ENCODE measurements at places on chromosomes 2 and 18.

- DNase-seq, result no peak
Observed at GRCh38 chr18:62140259-62140658, 46.6 kb downstream of the PIGN start.

DNA sequence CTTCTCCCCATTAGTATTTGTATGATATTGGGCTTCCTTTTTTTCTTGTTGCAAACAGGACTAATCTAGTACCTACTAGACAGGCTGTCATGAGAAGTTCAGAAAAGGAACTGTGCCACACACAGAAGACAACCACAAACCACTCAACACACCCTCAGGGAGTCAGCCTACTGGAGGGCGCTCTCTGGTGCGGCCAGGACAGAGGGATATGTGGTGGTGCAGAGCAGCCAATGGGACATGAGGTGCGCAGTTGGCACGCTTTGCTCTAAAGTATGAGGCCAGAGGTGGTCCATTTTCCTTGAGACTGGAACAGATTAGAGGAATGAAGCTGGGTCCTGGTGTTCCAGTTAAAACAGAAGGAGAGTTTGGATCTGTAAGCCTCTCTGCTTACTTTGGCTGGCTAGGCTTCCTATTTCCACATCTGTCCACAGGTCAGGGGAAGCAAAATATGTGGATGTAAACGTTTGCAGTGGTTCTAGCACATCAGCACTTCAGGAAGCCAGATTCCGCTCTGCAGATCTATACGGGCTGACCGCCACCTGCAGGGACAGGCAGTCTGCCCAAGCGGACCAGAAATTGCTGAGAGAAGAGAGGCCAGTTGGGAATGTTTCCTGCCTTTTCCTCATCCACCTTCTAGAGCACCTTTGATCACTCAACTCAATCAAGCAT lies 114.1 kb downstream of the GFPT1 start:
- DNase-seq, result no peak

GRCh38 chr18:14781671-14782070 lies 33.7 kb downstream of the ANKRD30B start:
- no peak for DNase-seq

DNA sequence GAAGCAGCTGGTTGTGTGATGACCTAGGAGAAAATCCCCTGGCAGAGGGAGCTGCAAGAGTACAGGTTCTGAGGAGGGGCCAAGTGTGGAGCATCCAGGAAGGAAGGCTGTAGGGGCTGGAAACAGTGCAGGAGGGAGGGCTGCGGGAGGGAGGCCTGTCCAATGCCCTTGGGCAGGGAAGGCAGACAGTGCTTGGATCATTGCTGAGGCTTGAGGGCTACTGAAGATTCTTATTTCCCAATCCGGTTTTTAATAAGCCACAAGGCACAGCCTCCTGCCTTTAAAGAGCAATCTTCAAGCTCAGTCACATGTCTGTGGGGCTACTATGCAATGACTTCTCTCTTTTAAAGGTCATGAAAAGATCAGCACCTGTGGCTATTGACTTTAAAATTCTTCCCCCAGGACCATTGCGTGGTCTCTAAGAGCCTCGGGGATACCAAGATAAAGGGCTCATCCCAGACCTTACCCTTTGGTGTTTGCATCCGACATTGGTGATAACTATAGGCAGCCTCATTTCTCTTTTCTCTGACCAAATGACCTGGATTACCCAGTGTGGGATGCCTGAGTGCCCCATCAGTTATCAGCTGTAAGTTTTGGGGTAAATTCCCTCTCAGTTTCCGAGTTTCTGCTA lies 149.6 kb downstream of the DOCK10 start:
- DNase-seq, result no peak

- DNase-seq, result no peak
Observed at GRCh38 chr18:79965119-79965902, 868 bp downstream of the HSBP1L1 start.

GRCh38 chr18:24982831-24983230 lies 369.1 kb downstream of the ZNF521 start:
- DNase-seq, result no peak

DNA sequence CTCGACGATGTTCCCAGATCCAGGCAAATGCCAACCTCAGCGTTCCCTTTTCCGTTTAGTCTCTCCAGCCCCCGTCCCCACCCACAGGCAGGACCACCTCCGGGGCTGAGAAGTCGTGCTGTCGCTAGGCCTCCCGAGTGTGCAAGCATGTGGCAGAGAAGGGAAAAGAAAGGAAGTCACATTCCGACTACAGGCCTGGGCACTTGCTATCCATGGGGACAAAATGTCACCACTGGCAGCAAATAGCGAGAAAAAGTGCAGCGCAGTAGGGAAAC lies 420 bp downstream of the PIGN start:
- DNase-seq, result no peak

DNA sequence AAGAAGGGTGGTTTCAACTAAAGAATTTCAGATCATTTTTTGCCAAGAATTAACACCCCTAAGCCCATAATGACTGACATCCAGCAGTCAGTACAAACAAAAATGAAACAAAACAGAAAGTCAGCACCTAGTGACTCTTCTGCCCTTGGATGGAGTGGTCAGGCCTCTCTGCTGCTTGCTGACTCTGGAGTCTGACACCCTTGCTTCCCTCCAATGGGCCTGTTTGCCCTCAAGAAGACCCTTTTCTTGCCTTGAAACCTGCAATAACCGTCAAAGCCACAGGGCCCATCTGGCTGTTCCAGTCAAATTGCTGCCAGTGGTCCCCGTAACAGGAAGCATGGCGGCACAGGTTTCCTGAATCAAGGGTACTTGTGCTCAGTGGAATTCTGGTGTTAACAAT lies 27.2 kb upstream of the CYTIP start:
- no peak for DNase-seq

Data from activated naive CD8-positive, alpha-beta T cell treated with anti-CD3 and anti-CD28 coated beads, Interleukin-2, amount 50 U/mL, for 16 hours (primary cell).